ENCODE measurements at places on chromosomes 6 and 20.

DNA sequence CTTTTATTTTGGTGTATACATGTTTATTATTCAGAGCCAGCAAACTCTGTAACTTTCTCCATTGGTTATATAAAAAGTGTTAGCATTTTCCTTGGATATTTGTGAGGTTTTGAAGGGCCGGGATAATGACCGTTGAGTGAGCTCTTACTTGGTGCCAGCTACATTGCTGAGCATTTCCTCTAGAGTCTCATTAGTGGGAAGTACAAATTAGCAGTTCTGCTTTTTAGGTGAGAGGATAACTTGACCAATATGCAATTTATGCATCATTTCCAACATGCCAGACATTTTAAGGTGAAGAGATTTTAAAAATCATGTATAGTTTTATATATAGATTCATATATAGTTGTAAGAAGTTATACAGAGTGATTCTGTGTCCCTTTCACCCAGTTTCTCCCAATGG, 84.3 kb downstream of the CARMIL1 start:
- DNase-seq = no peak

- no peak for DNase-seq
Measured at GRCh38 chr6:16049168-16049567, 79.7 kb upstream of the MYLIP start.

- no peak for DNase-seq
Measured at GRCh38 chr20:60700728-60701127, 551.3 kb upstream of the CDH4 start.

DNA sequence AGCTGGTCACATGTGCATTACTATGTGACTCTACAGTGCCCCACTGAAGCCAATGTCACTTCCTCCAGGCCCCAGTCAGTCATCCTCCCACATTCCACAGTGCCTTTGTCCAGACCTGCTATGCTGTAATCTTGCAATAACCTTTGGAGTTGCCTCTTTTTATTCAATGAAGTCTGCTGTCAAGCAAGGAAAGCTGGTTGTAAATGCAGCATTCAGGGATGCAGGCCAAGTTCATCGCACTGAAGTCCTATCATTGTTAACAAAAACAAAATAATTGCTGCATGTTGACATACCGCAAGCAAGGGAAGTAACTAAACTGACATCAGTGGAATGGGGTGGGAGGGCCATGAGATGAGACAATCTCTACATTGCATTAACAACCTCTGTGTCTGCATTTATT, 131.2 kb upstream of the CDYL start:
- no peak for DNase-seq

DNA sequence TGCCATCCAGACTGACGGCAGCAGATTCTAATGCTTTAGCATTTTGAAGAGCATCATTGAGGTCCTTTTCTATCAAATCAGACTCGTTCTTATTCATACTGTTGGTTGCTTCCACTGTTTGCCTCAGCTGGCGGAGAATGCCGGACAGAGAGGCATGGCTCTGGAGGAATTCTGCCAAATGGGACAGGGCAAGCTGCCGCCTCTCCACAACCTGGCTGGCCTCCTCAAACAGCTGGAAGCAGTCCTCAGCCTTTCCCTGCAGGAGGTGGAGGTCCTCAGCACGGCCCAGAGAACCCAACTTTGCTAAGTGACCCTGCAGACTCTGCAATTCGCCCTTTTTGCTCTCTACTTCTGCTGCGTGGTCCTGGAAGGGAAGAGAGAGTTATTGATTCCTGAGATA, 220.5 kb downstream of the SYNE1 start:
- no peak for DNase-seq

Data from stimulated activated CD8-positive, alpha-beta memory T cell treated with anti-CD3 and anti-CD28 coated beads, Interleukin-4, amount 100 ng/mL, for 48 hours (primary cell).